ENCODE measurements at places on chromosomes 5 and 9.
A peak's percentile ranks its signal among the peaks of the same experiment; 100 is the strongest.

- DNase-seq, result no peak
Observed at GRCh38 chr5:51746023-51746422, 362.8 kb downstream of the ISL1 start.

DNA sequence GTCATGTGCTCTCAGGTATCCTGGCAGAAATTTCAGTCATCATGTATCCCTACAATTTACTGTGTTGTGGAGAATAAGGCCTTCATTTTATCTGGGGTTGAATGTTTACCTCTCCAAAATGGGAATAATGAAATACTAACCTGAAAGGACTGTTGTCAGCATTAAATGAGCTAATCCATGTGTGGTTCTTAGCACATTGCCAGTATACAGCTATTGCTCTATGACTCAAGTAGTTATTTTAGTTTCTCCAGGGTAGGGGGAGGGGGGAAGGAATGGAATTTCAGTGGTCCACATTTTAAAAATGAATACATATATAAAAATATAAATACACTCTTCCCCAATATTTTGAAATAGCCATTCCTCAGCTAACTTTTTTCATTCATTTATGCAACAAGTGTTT is 3.5 kb downstream of the PAM start:
- DNase-seq, result no peak

GRCh38 chr9:37191403-37192089 is 71.2 kb downstream of the ZCCHC7 start:
- no peak for DNase-seq

DNA sequence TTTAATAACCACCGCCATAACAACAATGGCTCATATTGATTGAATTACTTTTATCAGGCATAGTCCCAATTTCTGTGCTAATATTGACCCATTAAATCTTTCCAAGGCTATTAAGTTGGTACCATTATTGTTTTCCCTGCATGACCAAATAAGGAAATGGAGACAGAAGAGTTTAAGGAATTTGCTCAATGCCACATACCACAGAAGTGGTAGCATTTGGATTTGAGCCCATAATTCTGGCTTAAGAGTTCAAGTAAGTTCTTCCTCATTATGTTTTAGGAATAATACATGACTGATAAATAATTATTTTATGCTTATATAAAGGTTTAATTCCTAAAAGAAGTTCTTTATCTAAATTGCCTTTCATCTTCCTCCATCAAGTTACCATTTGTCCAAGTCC is 43.4 kb upstream of the HAPLN1 start:
- no peak for DNase-seq

GRCh38 chr9:120710110-120710981 is 3.9 kb downstream of the MEGF9 start:
- DNase-seq, result peak; percentile 75

All from CD4-positive, alpha-beta T cell treated with Interferon alpha-2 for 1 hour (primary cell).